Activated CD8-positive, alpha-beta memory T cell treated with anti-CD3 and anti-CD28 coated beads, Interleukin-2, amount 10 ng/mL, durations not matched to agents 7 days and 5 days (primary cell): ENCODE measurements at places on chromosomes 5 and 9. TPM values are rescaled to one million over a fixed set of nuclear protein-coding genes. Genes with fewer than 3 reads are reported as not detected.

DNA sequence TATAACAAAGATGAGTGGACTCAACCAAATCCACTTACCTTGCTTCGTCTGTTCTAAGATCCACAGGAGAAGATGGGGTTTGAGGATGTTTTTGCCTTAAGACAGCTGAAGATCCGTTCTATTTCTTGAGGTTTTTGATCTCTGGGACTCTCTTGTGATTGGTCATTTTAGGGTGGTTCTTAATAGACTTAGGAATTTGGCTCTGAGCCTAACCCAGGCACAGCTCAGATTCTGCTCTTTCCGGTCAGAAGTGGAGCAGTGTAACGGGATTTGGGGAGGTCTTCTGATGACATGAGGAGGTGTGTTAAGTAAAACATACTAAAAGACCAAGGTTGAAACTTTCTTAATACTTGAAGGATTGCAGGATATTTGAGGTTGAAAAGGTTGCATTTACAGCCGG lies 166.9 kb downstream of the DMRT2 start:
- DNase-seq, result no peak

DNA sequence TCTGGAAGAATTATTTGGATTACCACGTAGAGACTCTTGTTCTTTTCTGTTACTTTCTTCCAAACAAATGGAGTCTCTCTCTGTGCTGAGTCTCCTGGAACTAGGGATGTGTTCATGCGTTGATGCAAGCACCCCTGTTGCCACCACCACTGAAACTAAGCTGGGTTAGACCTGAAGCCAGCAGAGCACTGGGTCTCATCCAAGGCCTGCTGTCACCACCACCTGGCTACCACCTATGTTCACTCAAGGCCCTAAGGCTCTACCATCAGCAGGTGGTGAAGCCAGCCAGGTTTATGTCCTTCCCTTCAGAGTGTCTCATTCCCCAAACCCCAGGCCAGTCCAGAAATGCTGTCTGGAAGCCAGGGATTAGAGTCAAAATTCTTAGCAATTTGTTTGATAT lies 13.3 kb downstream of the RIC1 start:
- no peak for DNase-seq

DNA sequence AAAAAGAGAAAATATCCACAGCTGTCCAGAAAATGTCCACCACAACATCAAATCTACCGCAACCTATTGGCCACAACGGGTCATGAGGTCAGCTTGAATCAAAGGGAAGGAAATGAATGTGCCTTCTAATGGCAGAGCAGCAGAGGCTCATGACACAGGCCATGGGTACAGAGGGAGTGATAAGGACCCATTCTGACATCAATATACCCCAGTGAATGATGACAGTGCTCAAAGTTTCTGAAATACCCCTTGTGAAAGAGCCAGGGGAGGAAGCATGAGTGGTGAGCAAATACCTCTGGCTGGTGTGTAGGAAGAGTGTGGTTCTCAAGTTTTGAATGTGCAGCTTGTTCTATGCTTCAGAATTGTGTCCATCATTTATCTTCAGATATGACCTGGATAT lies 348.2 kb downstream of the IRX1 start:
- no peak for DNase-seq

DNA sequence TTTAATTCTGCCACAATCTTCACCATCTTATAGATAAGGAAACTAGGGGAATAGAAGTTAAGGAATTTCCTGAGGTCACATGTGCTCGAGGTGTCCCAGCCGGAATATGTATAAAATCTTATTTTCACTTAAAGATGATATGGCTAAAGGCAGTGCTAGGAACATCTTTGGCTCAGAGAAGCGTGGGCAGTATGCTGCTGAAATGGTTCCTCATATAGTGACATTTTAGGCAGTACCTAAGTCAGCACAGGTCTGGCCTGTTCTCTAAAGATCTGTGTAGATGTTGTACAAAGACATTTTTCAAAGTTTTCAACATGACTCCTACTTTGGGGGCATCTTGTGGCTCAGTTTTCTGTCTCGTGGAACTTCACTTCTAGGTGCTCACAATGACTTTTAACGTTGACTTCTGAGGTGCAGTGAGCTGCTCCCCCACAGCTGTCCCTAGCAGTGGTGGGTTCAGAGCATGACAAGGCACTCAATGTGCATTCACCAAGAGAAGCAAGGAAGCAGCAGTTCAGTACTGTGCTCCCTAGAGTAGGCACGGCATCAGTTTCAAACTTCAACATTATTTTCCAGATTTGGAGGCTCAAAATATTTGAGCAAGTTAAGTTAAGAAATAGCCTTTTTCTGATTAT lies 40.3 kb downstream of the TNFAIP8 start:
- DNase-seq, result no peak

The PCA3 gene
- total RNA-seq, result not detected
